ENCODE measurements at places on chromosomes 5 and 9.

DNA sequence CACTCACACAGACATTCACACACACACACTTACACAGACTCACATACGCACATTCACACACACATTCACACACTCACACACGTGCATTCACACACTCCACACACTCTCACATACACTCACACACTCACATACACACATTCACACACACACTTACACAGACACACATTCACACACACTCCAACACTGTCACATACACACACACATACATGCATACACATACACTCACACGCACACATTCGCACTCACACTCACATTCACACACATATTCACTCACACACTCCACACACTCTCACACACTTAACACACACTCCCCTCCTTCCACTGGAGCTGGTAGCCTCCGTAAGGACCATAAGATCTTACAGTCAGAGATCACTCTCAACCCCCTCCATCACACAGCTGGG is 26.2 kb downstream of the CAMK2A start:
- DNase-seq: no peak

DNA sequence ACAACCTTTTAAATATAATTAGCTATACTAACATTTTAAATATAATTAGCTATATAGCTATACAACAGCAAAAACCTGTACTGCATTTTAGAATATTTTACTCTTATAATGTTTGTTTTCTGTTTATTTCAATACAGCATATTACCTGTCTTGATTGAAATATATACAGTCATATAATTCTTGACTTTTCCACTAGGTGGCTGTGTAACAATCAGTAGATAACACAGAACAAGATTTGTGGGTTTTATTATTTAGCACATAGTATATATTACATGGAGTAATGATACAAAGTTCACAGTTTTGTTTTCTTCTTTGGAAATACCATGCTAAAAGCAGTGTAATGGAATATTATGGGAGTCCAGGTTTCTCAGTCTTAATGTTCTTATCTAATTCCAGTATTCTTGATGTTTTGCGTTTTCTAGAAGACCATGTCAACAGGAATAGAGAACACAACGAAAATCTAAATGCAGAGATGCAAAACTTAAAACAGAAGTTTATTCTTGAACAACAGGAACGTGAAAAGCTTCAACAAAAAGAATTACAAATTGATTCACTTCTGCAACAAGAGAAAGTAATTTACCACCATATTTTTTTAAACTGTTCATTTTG is 13.3 kb downstream of the HMMR start:
- DNase-seq: no peak

- DNase-seq: no peak
Measured at GRCh38 chr5:92904021-92904420, 677.0 kb downstream of the NR2F1-AS1 start.

DNA sequence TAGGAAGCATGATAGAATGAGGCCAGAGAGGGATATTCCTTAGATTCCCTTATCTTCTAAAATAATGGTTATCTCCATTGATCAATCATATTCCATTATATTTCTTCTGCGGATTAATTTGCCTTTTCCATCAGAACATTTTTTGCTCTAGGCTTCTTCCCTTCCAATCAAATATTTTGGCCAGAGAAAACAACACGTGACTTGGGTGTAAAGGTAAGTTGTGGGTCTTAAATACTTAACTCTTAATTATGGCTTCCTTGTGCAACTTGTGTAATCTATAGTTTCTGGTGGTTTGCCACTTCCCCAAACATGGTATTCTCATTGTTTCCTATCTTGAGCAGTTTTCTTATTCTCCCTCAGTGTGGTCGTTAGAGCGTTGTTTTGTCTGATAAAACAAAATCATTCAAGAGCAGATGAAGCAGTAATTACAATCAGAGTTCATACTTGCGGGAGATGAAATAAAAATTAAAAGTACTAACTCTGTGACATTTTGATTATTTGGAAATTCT is 889.3 kb downstream of the MAT2B start:
- no peak for DNase-seq

DNA sequence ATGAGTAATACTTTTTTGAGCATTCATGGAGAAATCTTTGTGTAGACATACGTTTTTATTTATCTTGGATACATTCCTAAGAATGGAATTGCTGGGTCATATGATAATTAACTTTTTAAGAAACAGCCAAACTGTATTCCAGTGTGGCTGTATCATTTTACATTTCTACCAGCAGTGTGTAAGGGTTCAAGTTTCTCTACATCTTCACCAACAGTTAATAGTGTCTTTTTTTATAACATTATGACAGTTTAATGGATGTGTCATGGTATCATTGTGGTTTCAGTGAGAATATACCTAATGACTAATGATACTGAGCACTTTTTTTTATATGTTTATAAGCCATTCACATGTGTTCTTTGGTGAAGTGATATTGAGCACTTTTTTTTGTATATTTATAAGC is 52.4 kb downstream of the NIPBL start:
- no peak for DNase-seq

DNA sequence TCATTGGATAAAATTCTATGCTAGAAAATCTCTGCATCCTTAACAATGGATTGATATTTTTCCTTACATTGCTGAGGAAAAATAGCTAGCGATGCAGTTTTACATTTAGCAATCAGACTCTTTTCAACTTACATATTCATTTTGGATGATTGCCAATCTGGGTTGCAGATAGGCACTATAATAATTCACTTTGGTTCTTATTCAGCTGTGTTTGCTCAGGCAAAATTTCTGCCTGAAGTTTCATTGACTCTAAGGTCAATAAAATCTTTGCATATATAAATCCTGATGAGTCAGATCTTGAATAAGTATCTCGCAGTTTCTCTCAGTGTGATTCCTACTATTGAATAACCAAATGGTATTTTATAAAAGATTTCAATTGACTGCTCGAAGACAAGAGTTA is 1105.8 kb downstream of the CDH18 start:
- DNase-seq: no peak

GRCh38 chr9:28774433-28775235 is 1201.4 kb upstream of the C9orf72 start:
- no peak for DNase-seq

GRCh38 chr9:97386733-97387503 is 25.0 kb upstream of the TDRD7 start:
- no peak for DNase-seq

DNA sequence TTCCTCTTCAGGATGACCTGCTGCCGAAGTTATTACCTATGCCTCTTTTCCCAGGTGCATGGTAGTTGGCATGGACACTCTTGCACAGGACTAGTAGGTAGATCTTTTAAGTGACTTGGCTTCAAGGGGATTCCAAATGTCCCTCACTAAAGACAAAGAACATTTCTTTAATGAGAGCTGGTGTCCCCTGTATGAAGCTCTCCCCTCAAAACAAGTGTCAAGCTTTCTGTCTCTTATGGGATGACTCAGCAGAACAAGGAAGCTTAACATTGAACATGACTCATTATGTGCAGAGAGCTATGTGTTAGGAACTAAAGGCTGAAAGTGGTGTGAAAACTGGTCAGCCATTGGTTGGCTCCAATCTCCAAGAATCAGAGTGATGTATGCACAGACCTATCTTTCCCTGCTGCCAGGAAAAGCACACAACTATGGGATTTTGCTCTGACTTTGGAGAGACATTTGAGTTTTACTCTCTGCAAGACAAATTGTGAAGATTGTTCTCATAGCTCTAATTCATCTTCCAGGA is 120.5 kb downstream of the PRDM6 start:
- no peak for DNase-seq

DNA sequence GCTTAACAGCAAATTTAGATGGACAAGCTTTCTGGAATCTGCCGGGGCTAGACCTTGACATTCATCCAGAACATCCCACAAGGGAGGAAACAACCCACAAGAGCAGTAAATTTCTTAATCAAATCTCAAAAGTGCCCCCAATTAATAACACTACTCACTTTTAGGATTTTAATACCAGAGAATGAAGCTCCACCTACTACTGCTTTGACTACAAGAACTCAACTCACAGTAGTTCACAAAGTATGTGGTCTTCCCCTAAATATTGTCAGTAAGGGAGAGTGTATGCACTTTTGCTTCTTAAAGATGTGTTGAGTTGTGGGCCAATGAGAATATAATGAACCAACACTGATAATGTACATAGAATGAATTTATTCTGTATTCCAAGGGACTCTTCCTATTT is 94.7 kb downstream of the EBF1 start:
- no peak for DNase-seq

DNA sequence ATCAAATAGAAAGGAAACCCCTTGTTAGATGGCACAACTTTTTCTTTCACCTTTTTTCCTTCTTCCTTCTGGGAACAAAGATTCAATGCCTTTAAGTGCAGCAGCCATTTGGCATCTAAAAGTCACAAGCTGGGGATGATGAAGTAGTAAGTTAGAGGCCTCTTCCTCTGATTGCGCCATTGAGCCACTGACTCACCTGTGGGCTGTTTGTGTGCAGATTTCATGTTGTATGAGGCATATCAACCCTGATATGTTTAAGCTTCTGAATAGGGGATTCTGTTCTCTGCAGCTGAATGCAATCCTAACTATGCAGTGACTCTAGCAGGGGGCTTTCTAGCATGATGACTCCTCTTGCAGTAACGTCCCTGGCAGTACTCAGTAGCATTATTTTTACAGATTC is 599.9 kb downstream of the CSNK1G3 start:
- no peak for DNase-seq

All from coronary artery (tissue), 2 donors.